T-cell (primary cell): ENCODE measurements at places on chromosomes 6 and 20.

DNA sequence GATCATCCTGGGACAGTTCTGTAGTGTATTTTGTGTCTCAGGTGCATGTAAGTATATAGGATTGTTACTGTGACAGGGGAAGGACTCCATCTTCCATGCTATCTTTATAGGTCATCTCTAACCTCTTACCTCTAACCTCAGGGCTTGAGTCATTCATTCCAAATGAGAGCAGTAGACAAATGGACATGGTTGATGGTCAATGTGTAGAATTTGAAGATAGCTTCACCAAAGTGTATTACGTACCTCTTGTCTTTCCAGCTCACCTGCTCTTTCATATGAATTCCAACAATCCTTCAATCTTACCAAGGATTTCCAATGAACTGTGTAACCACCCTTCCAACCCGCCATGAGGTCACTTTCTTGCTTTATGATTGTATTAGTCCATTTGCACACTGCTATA, 8.7 kb upstream of the ADGRG6 start:
- no peak for DNase-seq

DNA sequence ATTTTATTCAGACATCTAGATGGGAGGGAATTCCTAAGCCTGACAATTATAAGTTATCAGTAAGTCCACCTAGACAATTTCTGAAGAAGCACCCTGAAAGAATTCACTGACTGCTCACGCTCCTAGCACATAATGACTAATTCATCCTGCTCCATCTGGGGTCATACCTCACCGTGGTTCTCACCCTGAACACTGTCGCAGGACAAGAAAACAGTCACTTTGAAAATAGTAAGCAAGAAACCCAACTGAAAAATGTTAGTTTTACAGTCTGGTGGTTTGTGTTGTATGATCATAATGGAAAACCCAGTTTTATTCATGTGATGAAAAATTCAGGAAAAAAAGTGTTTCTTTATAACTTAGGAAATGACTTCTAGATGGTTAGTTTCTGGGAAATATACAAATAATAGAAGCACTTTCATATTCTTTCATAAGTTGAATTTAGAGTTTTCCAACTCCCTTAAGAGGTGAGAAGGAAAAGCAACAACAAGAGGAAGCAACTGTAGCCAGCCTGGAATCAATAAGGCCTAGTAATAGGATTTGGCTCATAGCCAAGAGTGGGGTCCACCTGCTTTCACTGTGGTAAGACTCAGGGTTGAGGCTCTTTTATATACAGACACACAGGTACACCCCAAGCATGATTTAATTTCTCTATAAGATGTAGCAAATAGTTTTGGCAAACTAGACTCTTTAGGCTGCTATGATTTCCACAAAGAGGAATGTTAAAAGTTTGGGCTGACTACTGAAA, 94.1 kb downstream of the HIVEP2 start:
- DNase-seq = no peak

GRCh38 chr6:128573036-128573435, 52.6 kb upstream of the PTPRK start:
- no peak for DNase-seq

GRCh38 chr6:6564154-6564553, 24.4 kb upstream of the LY86 start:
- DNase-seq = no peak

DNA sequence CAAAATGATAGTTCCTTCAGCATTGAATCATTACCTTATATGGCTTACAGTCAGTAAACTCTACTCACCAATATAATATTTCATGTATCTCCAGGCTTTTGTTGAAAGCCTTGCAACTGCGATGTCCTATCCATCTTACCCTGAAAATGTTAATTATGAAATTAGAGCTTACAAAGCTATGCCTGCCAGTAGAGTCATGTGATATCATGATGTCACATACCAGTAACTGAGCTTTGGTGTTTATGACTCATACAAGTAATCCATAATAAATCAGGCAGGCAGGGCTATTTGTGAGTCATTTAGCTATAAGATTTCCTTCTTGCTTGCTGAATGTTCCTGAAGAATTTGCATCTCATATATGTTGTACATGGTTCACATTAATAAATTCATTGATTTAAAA, 44.9 kb upstream of the FAM83B start:
- DNase-seq = no peak

- no peak for DNase-seq
Measured at GRCh38 chr20:39107741-39108140, 145.6 kb downstream of the DHX35 start.

- DNase-seq = no peak
Measured at GRCh38 chr6:22409486-22409885, 112.7 kb upstream of the PRL start.

DNA sequence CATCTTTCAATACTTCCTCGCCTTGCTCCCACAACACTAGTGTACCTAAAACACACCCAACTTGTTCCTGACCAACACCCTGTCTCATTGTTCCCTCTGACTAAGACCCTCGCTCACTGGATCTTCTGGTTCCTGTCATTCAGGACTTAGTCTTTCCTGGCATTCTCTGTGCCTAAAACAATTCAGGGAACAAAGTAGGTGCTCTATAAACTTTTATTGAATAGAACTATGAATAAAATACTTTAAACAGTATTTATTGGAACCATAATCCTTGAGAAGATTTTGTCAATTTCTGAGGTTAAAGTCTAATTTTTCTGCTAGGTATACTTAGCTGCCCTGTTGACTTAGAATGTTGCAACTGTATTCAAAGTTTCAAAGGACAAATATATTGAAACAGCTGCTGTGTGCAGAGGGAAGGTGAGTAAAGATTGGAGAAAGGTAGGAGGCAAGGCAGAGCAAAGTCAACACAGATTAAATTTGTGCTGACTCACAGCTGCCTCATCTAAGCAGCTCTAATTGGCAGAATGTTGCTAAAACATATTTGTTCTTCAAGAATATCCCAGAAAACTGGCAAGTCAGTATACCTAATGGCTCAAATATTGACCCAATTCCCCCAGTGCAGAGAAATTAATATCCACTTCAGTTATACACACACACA, 37.6 kb downstream of the GSTA2 start:
- no peak for DNase-seq

DNA sequence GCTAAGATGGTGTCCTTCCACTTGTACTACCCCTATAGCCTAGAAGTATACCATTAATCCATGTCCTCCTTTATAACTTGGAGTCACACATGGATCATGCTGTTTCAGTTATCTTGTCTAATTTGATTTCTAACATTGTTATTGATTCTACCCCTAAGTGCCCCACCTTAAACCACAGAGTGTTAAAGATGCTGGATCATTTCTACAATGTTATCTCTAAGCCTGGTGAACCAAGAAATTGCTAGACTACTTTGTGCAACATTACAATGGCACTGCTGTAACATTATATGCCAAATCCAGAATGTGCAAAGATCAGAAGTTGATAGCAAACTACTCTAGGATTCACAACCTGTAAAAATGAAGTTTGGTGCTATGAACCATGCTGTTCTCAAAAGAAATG, 1.7 kb downstream of the CGA start:
- no peak for DNase-seq

DNA sequence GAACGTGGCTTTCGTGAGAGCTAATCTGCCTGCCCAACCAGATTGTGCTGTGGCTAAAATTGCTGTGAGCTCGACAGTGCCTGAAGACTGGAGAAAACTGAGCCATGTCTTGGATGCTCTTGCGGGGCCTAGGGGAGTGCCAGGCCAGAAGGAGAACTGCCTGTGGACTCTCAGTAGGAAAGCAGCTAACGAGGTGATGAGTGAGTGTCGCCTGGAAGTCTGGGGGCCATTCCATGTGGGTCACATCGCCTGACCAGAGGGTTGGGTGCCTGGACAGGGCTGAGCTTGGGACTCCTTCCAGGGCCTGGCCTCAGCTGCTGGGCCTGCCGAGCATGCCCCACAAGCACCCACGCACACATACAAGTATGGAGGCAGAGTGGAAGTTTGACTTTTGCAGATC, 166.5 kb downstream of the VEGFA start:
- DNase-seq = no peak
